ENCODE measurements at places on chromosomes 1 and 21.

- peak; percentile 15 for DNase-seq
Measured at GRCh38 chr1:7948960-7949359, 8.3 kb upstream of the TNFRSF9 start.

- peak; percentile 41 for DNase-seq
Measured at GRCh38 chr1:117695796-117696490, 90.1 kb downstream of the TENT5C start.

GRCh38 chr1:39936724-39937491 is 18.0 kb upstream of the MFSD2A start:
- DNase-seq = no peak

GRCh38 chr21:41763398-41763931 is 3.4 kb downstream of the RIPK4 start:
- DNase-seq = peak; percentile 80

DNA sequence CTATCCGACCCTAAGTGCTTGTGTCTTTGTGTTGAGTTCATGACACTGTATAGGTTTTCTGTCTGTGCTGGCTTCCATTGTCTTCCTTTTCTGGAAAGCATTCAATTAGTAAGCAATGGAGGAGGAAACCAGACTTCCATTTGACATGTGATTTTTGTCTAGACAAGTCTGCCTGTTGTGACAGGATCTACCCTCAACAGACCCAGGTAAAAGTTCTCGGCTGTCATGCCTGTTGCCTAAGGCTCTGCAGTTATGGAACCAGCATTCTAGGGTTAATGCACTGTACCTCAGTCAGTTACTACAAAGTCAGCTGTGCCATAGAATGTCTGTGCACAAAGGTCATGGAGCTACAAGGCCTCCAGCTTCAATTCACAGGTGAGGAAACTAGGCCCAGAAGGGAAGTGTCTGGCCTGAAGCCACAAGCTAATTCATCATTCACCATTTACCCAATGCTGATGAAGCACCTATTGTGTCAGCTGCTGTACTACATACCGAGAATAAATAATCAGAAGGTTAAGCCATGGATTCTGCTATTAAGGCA is 72.3 kb downstream of the PLPP3 start:
- DNase-seq = no peak

DNA sequence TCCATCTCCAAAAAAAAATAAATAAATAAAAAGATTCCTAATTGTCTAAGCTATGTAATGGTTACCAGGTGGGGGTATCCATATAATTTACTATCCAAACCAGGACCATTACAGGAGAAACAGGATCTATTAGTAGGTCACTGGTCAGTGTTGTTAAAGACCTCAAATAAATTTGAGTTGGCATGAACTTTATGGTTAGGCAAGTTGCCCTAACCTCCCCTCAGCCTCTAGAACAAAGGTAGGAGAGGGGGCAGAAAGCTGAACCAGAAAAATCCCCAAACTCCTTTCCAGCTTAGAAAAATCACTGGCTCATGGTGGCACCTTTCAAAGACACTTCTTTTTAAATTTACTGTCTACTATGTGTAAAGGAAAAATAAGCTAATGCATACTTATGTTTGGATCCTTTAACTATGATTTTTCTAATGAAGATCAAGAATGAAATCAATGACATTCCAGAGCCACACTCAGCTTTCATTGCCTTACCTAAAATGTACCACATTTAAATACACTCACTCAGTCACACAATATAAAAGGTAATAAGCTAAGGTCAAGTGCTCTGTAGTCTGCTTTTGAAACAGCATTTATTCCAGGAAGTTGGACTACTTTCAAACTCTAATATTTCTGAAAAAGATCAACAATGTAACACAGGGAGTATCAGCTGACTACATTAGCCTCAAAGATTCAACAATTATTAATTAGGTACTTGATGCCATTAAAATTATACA is 13.8 kb downstream of the EIF4G3 start:
- no peak for DNase-seq

- no peak for DNase-seq
Measured at GRCh38 chr1:228530951-228531731, 44.0 kb downstream of the RNF187 start.

GRCh38 chr1:33388805-33389771 is 41.8 kb downstream of the PHC2 start:
- no peak for DNase-seq

DNA sequence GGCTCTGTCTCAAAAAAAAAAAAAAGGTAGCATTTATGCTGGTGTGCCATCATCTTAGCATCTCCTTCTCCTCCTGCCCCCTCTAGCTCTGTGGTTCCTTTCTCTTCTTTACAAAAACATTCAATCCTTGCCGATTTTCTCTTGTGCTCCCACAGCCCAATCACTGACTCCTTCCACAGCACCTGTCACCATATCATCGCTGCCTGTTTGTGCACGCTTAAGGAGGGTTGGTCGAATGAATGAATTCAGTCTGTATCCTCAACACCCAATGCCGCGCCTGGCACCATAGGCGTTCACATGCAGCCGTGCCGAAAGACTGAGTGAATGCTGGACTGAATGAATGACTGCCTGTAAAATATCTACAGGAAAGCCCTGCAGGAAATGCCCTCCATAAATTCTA is 7.9 kb downstream of the RNU5D-1 start:
- no peak for DNase-seq

DNA sequence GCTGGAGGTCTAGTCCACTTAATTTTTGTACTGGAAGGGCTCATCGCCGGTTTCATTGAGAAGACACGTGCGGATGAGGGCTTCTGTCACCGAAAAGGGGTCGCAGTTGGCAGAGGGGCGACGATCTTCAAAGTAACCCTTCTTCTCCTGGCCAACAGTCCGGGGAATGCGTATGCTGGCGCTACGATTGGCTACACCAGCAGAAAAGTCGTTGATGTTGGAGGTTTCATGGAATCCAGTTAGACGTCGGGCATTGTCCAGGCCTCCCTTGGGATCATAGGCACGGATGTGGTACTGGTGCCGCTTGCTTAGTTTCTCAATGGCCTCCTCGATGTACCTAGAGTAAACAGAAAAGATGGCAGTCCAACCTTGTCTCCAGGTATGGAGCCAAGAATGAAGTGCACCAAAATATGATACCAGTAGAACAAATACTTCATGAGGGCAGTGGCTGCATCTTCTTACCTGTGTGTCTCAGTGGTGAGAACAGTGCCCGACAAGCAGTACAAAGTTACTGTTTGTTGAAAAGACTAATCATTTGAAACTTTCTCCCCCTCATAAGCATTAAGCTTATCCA is 7.1 kb downstream of the GLUL start:
- no peak for DNase-seq

DNA sequence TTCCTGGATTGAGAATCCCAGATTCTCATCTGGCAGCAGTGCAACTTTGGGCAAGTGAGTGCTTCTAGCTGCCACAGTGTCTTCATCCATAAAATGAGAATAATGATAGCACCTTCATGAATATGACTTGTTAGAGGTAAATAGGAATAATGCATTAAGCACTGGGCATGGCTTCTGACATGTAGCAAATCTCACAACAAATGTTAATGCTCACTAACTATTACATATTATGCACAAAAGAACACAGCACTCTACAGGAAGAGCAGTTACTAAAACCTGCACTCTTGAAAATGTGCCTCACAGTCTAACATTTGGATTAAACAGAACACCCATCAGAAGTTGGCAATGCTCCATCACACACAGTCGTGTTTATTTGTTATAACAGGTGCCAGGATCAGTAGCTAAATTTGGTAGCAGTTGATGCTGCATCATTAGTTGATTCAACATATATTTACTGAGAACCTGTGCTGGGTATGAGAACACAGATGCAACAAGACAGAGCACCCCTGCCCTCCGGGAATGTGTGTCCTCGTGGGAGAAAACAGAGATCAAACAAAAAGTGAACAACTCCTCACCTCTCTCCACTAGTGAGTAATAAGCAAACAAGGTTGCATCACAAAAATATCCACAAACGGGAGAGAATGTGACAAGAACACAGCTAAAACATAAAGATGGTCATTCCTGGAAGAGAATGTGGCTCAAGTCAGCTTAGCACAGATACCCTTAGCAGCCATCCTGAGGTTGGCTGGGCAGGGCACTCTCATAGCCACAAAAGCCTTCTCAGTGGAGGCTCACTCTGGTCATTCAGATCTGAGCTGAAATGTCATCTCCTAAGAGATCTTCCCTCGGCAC is 26.2 kb upstream of the LBR start:
- no peak for DNase-seq

- DNase-seq = no peak
Measured at GRCh38 chr1:24849672-24850295, 80.3 kb downstream of the RUNX3 start.

GRCh38 chr1:115137191-115137590 is 47.9 kb upstream of the TSPAN2 start:
- DNase-seq = no peak

DNA sequence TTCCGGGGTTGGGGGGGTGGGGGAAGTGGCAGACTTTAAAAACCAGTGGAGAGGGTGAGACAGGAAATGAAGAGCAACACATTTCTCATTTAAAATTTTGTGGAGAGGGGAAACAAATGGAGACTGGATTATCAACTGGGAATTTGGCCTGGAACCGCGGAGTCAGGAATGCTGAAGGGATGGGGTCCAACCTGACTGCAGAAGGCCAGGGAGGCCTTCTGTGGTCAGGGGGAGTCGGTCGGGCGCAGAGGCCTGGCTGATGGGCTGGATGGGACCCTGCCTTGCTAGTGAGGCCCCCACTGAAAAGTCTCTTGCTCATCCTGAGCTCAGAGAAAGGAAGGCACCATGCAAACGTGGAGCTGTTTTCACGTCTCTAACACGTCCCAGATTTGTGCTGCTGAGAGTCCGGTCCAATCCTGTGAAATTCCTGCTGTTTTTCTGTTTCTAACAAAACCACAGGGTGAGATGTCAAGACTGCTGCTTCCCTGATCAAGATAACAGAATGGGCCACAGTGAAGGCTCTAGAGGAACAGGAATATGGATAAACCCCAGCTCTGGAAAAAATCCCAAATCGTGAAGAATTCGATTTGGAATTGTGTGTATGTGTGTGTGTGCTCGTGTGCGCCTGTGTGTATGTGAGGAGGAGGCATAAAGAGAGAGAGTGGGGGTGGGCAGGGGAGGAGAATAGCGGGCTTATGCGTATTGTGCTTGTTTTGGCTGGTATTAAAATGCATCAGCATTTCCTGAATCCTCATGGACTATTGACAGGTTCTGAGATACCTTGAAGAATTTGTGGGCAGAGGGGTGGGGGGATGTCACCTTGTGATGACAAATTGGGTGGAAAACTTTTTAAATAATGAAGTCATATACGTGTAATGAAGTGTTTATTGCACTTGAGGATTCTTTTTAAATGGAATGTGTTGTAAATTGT is 117.4 kb downstream of the NGF start:
- DNase-seq = no peak

- no peak for DNase-seq
Measured at GRCh38 chr1:21536218-21536617, 27.0 kb downstream of the ALPL start.

DNA sequence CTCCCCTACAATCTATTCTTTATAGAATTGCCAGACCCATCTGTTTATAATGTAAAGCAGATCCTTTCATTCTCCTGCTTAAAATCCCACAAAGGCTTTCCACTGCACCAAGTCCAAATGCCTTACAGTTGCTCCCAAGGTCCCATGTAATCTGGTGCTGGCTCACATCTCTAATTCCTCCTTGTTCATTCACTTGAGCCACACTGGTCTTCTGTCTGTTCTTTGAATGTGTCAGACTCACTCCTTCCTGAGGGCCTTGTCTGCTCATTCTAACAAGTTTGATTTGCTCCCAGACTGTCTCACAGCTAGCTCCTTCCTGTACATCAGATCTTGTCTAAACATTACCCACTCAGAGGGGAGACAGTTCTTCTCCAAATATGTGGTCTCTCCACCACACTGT is 38.9 kb downstream of the ALG14 start:
- DNase-seq = no peak

- no peak for DNase-seq
Measured at GRCh38 chr1:1308756-1309250, 406 bp downstream of the PUSL1 start.

GRCh38 chr1:47915677-47916353 is 81.4 kb downstream of the TRABD2B start:
- no peak for DNase-seq

DNA sequence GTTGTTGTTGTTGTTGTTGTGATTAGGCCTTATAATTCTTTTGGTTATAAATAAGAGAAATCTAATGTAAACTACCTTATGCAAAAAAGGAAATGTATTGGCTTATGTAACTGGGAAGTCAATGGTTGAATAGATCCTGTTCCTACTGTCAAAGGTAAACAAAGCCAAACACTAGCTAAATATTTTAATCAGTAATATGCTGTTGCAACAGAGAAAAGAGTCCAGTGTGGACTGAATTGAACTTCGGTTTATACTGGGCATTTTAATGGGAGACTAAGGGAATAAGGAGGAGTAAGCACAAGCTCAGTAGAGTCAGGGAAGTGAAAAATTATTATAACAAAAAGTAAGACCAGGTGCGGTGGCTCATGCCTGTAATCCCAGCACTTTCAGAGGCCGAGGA is 15.4 kb downstream of the MSH4 start:
- no peak for DNase-seq

GRCh38 chr1:64337475-64337874 is 132.5 kb upstream of the CACHD1 start:
- DNase-seq = no peak

DNA sequence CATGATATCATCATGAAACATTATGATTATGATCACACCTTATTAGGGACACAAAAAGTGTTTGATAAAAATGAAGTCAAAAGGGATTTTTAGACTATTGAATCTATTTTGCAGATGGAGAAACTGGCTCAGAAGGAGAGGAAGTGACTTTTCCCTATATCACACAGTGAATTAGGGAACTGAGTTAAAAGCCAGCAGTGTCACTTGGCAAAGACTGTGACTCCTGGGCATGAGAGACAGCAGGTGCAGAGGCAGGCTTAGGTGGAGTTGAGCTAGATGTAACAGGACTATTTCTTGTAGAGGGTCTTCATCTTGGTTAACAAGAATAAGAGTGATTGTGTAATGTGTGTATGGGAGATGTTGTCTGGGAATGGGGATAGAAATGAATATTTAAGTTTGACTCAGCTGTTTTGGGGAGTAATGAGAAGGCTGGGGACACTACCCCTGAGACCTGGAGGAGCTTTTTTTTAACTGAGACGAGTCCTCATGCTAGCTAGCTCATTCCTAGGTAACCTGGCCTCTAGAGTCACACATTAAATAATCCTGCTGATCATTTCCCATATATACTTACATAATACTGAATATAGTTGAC is 1.0 kb upstream of the CD84 start:
- DNase-seq = no peak

DNA sequence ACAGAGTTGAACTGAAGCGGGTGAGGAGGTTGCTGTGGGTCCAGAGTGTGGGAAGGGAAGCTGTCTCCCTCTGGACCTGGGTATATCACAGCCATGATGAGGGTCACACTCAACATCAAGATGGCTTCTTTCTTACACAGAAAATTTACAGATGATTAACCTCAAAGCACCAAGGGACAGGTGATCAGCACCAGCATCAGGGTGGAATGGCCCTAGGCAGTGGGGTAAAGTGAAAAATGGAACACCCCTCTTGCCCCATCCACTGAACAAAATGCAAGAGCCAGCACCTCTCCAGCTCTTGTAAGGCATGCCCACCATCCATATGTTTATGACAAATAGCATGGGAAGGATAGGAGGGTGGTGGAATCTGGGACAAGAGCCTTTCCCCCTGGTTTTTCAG is 40.3 kb downstream of the HSD3B1 start:
- no peak for DNase-seq

- DNase-seq = no peak
Measured at GRCh38 chr1:16888860-16889816, 6.6 kb upstream of the RNU1-2 start.

- no peak for DNase-seq
Measured at GRCh38 chr1:13775916-13776315, 75.9 kb downstream of the PRDM2 start.
